ENCODE measurements at places on chromosomes 1 and 21. TPM values are rescaled to one million over a fixed set of nuclear protein-coding genes. Genes with fewer than 3 reads are reported as not detected.

MFAP2 gene
- 54.1 TPM for polyA plus RNA-seq

PLA2G2D gene
- polyA plus RNA-seq: not detected

CACHD1 gene
- 11.9 TPM for polyA plus RNA-seq

TRIM67 gene
- polyA plus RNA-seq: 0.21 TPM

OR2T11 gene
- polyA plus RNA-seq: not detected

CNR2 gene
- 0.16 TPM for polyA plus RNA-seq

DCST1 gene
- not detected for polyA plus RNA-seq

GRCh38 chr1:200660719-200661118, 9.0 kb downstream of the DDX59 start:
- DNase-seq: no peak

DNA sequence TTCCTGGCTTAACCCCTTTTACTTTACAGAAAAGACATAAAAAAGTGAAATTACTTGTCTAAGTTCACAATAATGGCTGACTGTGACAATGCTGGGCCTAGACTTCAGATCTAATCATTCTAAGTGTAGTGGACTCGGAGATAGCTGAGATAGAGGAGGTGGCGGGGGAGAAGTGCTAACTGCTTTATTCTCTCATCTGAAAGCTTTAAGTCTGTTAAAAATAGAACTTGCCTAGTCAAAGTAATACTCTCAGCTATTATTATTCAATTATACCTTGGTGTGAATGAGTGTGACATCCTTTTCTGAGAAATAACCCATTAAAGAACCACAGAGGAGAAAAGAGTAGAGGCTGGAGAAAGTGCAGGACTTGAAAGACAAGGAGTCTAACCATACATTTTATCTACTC, 96.1 kb upstream of the OLIG2 start:
- DNase-seq: no peak

GRCh38 chr21:37905291-37905690, 11.0 kb downstream of the KCNJ6 start:
- DNase-seq: no peak

DNA sequence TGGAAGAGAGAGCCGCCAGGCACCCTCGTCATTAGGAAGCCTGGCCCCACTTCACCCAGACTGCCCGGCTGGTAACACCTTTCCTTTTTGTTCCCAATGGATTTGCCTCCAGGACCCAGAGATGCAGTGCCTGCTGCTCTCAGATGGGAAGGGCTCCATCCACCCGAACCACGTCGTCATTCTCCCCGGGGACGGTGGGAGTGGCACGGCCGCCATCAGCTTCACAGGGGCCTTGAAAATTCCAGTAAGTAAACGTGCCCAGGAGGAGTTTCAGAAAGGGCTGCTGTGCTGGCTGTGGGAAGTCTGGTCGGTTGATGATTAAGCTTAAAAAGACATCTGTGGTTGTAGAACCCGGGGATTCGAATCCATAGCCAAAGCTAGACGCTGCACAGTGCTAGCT, 45.2 kb downstream of the SLC37A1 start:
- DNase-seq: no peak

DNA sequence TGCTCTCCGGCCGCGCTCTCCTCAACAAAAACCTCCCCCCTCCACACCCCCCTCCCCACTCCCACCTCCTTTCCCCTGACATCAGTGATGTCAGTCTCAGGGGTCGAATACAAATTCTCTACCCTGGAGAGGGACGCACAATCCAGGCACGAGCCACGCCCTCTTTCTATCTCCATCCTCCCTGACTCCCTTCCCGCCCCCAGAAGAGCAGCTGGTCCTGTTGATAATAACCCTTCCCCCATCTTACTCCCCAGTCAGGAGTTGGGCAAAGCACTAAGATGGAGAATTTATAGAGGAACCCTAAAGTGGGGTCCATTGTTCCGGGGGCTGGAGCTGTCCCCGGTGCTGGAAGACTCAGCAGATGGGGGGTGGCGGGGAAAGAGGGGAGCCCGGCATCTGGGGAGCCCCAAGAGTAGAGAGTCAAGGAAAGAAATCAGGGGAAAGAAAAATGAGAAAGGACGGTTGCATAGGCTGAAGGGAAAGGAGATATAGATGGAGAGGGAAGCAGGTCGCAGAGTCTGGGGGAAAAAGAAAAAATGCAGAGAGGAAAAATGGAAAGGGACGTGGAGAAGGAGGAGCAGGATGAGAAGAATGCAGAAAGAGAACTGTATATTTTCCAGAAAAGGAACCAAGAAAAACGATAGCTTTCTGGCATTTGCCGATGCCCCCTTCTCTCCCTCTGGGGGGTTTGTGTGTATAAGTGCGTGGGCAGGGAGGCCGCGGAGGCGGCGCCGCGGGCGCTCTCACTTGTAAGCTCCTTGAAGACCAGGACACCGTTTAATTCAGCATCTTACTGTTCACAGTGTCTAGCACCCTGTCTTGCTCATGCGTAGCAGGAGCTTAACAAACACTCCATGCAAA, at the start of gene CELF3:
CELF3 (minus strand) TSS at position 33 of the 861 bp plus-strand sequence. CDS start 783 bp downstream, outside the sequence.
- DNase-seq: no peak

- DNase-seq: no peak
Observed at GRCh38 chr1:35557118-35557610, at the start of gene KIAA0319L. TSS of gene KIAA0319L (minus strand) at chr1:35557403. CDS start at chr1:35554491, 2,912 bp downstream.

DNA sequence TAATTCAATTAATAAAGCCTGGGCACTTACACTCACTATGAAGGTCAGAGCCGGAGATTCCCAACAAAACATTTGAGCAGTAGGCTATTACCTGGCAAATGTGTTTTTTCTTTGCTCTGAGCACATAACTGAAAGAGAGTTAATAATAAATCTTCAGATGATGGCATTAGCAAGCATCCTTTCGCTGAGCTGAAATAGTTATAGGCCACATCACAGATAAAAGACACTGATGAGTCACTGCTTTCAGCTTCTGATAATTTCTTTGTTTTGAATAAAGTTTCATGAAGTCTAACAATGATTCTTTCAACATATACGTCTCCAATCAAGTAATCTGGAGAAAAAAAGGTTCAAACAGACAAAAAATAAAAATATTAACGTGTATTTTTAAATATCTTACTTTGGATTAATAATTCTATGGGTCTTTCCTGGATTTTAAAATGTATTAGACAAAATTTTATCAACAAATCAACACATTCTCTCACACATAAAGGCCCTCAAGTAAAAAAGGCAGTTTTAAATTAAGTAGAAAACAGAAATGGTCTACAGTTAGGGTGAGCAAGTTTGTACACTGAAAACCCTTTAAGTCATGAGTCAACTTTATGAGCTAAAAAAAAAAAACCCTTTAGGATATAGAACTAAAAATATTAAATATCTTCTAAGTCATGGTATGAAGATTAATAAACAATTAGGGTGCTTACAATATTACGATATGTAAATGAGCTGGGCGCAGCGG, 33.1 kb downstream of the LTN1 start:
- no peak for DNase-seq

GRCh38 chr1:65054481-65054880, 88.1 kb upstream of the JAK1 start:
- no peak for DNase-seq

DNA sequence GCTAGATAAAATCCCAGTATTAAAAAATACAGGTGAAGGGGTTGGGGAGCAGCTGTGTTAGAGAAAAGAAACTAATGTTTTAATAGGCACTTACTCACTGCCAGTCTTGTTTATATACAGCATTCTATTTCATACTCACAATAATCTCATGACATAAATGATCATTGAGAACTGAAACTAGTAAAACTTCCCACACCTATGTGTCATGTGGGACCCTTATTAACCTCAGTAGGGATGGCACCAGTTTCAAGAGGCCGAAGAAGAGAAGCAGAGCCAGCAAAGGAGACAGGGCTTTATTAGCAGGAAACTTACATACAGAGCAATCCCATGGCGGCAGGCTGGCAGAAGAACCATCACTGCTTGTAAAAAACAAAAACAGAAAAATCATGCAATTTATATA, 48.8 kb upstream of the KCNH1 start:
- DNase-seq: no peak

DNA sequence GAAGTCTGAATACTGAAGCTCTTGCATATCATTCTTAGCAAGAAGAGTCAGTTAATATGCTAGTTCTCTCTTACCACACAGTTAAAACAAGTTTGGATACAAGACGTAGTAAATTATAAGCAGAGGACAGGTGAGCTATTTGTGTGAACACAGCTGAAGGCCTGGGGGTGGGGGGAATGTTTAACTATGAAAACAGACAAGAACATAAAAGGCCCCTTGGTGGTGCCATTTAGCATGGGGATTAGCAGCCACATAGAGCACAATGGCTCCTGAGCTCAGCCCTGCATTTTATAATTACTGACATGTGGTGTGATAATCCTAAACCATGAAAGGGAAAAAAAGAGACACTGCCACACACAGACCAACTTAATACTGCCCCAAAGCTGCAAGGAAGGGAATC, 94.8 kb downstream of the TGFBR3 start:
- no peak for DNase-seq

DNA sequence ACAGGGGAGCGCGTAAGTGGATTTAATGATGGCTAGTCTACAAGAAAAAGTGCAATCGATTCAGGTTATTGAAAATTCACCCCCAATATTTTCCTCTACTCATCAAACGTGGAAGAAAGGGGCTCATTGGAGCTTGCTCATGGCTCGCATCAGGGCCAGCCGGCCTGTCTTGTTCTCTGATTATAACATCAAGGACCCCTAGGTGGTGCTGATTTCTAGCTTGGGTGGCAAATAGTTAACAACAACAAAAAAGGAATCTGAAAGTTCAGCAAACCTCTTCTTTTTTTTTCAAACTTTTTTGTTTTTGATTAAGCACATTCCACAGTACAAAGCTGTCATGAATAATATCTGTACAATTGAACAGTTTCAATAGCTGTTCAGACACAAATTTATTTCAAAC, 35.8 kb upstream of the SOD1 start:
- DNase-seq: no peak

DNA sequence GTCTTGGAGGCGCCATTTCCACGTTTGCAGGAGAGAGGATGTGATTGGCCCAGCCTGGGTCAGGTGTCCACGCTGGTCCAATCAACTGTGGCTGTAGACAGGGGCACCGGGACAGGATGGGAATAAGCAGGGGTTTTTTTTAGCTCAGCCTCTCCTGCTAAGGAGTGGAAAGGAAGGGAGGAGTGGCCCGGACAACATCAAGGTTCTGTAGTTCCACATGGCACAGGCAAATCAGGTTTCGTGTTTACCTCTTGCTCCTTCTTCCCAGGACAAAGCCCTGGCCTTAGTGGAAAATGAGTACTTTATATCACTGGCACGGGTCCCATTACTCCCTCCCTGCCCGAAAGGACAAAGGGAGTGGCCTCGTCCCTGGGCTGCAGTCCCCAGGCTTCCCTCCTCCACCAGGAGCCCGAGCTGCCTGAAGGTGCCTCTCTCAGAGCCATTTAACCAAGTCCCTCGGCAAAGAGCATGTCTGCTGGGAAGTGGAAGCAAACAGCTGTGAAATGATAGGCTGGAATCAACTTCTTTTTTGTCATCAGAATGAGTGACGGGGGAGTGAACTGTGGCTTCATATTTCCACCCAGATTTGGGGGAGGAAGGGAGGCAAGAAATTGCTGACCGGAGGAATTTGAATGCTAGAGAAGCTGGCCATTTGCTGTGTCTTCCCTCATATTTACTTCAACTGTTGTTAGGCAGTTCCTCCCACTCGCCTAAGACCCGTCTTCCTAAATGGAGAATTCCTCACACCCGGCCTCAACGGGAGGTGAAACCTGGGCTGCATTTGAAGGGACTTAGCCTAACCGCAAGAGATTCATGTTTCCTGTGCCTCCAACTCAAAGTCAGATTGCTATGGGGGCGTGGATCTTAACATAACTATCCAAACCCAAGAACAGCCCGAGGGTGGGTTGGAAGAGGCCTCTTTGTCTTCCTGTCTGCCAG, 84.9 kb upstream of the SLC44A3 start:
- DNase-seq: peak; percentile 46

DNA sequence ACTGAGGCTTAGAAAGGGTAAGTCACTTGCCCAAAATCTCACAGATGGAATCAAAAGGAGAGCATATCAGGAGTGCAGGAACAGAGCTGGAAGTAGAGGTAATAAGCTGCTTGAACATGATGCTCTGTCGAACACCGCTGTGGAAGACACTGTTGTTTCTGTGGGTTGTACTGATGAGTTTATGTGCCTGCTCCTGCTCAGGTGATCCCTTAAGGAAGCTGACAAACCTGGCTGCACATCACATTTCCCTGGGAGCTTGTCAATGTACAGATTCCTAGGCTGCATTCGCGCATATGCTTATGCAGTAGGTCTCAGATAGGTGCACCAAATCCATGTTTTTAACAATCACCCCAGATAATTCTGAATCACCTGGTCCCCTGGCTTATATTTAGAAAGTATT, 79.7 kb downstream of the ZNF326 start:
- DNase-seq: no peak

DNA sequence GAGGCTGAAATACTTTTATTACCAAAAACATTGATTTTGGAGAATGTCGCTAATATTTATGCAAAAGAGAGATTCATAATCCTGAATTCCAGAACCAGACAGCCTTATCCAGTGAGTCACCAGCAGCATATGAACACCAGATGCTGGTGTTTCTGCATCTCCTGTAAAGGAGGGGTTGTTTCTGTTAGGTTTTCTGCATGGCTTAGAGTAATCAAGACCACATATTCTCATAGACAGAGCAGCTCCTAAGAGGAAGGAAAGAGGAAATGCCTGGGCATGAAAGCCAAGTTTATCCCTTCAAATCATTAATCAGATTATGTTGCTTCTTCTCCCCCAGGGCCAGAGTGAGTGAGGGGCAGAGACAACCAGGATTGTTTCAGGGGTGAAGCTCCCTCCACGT, 86.2 kb downstream of the NGF start:
- DNase-seq: peak; percentile 56

GRCh38 chr21:26490771-26491170, 82.3 kb downstream of the CYYR1 start:
- DNase-seq: no peak

DNA sequence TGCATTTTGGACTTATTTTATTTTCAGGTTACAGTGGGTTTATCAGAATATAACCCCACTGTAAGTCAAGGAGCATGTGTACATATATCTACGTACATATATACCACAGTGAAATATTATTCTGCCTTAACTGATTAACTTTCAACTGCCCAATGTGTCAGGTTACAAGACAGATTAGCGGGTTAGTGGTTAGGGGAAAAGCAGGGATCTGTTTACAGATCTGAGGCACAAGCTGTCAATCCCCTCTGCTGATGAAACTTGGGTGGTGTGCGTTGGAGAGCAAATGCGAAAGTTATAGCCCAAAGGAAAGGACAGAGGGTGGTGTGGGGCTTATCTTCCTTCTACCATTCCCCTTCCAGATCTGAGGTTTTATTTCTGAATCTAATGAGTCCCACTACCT, 238.2 kb upstream of the KCNK2 start:
- no peak for DNase-seq

DNA sequence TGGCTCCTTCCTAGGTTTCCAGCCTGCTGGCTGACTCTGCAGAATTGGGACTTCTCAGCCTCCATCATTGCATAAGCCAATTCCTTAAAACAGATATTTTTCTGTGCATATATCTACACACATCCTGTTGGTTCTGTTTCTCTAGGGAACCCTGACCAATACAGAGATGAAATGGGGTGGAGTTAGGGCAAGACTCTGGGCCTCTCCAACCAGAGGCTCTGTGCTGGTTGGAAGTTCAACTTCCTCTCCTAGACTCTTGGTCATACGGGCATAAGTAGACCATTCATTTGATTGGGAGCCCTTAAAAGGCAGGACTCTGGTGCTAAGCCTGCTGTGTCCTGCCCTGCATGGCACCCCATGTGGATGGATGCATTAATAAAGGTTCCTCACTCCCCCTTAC, 55.0 kb downstream of the CNIH3 start:
- DNase-seq: no peak

GRCh38 chr1:9753121-9753531, 70.6 kb downstream of the CLSTN1 start:
- no peak for DNase-seq

Measured in muscle of arm (tissue), 14 donors.